ENCODE measurements at places on chromosomes 4 and X.

DNA sequence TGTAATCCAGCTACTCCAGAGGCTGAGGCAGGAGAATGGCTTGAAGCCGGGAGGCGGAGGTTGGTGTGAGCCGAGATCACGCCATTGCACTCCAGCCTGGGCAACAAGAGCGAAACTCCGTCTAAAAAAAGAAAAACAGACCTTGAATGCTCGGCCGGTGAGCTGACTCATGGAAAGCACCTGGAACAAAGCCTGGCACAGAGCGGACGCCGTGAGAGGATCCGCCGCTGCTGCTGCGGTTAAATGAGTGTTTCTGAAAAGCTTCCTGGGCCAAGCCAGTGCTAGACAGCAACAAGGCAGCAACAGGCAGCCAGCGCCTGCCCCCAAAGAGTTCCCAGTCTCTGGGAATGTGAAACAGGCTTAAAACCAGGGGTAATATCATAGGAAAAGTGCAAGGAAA lies 186.4 kb downstream of the AFAP1 start:
- no peak for DNase-seq

DNA sequence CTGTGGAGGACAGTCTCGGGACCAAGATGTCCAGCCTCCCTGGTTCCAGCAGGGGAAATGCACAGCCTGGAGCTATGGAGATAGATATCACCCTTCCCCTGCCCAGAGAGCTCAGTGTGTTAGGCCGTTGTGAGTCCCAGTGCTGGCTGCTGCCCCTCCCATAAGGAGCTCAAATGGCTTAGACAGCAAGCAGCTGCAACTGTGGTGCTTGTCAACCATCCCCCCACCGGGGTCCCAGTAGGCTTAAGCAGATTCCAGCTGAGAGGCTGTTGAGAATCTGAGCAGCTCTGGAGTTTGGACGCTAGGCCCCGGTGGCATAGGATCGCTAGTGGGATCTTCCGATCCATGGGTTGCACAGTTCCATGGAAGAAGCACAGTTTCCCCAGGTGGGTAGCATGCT lies 181.8 kb upstream of the POF1B start:
- DNase-seq = no peak

GRCh38 chrX:131752493-131753198 lies 208.8 kb downstream of the OR13H1 start:
- no peak for DNase-seq

DNA sequence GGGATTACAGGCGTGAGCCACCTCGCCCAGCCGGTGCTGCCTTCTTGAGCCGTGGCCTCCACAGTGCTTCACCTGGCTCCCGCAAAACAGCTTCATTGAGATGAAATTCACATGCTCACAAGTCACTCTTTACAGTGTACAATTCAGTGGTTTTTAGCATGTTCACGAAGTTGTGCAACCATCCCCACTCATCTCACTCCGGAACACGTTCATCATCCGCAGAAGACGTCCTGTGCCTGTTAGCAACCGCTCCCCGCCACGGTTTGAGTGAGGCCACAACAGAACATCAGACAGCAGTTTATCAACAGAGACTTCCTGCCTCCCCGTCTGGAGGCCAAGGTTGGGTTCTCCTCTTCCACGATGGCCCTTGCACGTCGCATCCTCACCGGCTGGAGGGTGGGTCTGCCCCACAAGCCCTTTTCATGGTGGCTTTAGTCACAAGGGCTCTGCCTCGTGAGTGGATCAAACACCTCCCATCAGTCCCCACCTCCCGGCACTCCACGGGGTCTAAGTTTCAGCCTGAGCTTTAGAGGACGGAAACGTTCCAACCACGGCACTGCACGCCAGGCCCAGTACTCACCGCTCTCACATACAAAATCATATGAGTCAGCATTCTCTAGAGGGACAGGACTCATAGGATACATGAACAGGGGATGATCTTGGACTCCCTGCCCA lies 29.6 kb upstream of the SPON2 start:
- peak; percentile 91 for DNase-seq

GRCh38 chr4:76194325-76194724 lies 19.3 kb downstream of the SCARB2 start:
- DNase-seq = peak; percentile 78

- DNase-seq = no peak
Observed at GRCh38 chr4:175758050-175759024, 53.7 kb downstream of the GPM6A start.

DNA sequence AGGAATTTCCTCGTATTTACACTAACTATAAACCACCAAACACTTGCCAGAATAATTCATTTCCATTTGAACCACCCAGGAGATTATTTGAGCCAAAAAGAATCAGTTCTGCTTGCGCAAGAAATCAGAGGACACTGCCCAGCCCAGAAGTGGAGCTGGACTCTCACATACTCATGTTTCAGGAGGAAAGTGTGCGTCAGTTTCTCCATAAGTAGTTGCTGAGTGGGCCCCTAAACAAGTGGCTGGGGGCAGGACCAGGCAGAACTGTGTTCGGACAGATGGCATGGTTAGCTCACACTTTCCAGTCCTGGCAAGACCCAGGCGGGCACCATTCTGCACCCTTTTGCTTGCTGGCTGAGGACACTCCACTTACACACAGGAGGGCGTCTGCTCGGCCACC lies 38.8 kb downstream of the BTC start:
- no peak for DNase-seq

DNA sequence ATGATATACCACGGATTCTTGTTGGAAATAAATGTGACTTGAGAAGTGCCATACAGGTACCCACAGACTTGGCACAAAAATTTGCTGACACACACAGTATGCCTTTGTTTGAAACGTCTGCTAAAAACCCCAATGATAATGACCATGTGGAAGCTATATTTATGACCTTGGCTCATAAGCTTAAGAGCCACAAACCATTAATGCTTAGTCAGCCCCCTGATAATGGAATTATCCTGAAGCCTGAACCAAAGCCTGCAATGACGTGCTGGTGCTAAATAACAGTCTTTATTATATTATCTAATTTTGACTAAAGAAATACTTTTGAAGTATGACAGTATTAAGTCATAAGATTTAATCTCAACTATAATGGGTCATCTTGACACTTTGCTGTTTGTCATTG lies 18.9 kb downstream of the RAB33B start:
- DNase-seq = no peak

DNA sequence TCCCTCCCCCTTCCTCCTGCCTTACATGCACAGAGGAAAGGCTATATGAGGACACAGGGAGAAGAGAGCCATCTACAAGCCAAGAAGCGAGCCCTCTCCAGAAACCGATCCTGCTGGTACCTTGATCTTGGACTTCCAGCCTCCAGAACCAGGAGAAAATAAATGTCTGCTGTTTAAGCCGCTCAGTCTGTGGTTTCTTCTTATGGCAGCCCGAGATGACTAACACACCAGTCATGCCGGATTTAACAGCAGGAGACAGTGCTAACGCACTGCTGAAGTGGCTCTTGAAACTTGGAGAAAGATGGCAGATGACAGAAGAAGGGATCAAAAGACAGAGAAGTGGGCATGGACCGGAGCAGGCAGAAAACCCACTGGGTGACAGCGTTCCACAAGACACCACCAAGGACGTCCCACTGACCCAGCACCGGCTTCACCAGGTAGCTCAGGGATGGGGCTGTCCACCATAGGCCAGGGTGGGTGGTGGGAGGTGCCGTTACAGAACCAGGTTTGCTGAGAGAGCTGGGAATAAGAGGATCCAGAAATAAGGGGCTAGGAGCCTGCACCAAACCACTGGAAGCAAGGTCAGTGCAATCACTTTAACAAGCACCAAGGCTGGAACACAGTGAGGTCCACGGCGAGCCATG lies 6.2 kb upstream of the MAN2B2 start:
- peak; percentile 29 for DNase-seq

GRCh38 chrX:470686-471085 lies 84.0 kb upstream of the PPP2R3B start:
- no peak for DNase-seq

GRCh38 chr4:128221586-128221985 lies 66.0 kb downstream of the PGRMC2 start:
- DNase-seq = no peak

All from skeletal muscle cell (primary cell).